ENCODE measurements at places on chromosomes 1 and 21.
A peak's percentile ranks its signal among the peaks of the same experiment; 100 is the strongest.

- no peak for DNase-seq
These were observed 267.7 kb upstream of the PROX1 start for GRCh38 chr1:213720032-213720431.

DNA sequence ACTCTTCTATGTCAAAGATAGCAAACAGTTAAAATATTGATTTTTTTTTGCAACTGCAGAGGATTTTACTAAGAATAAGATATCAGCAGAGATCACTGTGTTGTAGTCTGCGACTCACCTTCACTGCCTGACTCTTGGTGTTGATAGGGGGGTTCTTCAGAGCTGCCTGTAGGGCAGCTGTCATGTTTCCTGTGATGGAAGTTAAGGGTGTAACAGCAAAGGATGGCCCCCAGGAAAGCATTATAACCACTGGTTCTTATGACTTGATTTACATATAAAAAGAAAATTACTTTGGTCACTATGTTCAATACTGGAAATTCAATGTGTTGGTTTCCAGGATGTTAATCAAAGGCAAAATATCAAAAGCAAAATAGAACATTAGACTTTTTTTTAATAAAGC is 2.6 kb downstream of the ARPC5 start:
- peak; percentile 23 for DNase-seq

- no peak for DNase-seq
These were observed 515 bp downstream of the MAN1C1 start for GRCh38 chr1:25616987-25617624.

GRCh38 chr1:84347932-84348555 is 46.5 kb downstream of the SAMD13 start:
- DNase-seq, result peak; percentile 69

DNA sequence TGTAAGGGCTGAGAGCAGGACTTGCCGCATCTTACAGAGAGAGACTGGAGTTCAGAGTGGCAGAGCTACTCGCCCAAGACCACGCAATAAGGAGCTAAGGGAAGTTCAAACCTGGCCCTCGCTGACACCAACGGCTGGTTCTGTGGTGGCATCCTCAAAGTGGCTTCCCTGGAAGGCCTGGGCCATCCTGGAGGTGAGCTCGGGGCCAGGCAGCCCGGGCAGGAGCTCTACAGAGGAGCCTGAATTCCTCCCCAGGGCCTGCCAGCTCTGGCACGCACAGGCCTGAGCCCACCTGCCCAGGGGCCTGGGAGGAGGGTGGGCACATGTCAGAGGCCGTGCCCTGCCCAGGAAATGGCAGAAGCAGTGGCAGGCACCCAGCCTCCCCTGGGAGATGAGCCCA is 68.6 kb downstream of the MEGF6 start:
- DNase-seq, result no peak

DNA sequence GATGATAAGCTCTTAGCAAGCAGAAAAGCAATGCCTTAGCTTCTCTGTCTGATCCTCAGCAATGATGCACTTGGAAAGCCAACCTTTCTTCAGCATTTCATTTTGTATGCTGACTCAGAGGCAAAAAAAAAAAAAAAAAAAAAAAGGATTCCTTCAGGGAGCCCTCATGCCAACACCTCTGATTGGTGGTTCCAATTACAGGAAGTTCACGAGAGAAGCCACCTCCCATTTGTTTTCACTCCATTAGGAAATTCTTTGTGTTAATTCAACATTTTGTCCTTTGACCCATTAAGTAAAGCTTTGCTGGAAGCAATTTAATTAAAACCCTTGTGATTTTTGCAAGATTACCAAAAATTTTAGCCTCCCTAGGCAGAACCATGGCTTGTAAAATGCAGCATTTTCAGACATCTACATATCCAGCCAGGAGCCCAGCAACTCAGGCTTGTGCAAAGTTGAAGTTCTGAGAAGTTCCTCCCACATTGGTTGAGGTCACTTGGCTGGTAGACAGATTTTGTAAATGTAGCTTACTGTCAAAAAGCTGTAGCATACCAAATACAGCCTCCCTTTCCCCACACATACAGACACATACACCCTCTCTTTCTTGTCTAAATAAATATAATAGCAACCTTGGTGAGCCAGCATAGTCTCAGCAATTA is 27.1 kb upstream of the VTCN1 start:
- DNase-seq, result peak; percentile 27

All from choroid plexus epithelial cell (primary cell).